ENCODE measurements at places on chromosomes 2 and 18.

- DNase-seq = no peak
These were observed 64.7 kb upstream of the SLC8A1 start for GRCh38 chr2:40516604-40517003.

DNA sequence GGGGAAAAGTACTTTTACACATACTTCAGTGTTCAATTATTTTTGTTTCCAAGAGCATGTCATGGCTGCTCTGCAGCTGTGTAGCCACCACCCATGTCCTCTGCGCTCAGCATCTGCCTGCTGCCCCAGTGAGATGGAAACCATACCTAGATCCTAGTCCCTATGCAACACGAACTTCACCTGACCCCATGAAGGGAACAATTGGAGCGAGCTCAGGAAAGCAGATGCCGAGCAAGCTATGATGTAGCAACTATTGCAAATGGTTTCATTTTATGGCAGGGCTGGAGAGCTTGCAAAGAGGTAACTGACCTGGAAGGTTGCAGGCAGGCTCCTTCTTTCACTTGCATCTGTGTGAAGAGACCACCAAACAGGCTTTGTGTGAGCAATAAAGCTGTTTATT is 1.3 kb upstream of the CCDC141 start:
- no peak for DNase-seq

DNA sequence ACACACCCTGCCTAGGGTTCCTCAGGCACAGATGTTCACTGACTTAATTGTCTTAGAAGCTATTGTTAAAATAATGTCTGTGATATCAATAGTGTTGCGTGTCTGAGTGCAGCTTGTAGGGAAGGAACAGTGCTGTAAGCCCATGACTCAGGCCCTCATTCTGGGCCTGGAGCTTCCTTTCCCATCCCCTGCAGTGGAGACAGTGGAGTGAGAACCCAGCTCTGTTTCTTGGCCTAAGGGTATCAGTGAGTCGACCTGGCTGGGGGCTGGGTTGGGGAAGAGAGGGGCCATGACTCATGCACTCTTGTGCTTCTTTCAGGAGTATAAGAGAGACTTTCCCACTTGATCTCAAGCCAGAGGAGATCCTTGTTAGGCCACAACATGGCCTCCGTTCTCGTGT is 106.8 kb downstream of the HRH4 start:
- DNase-seq = no peak

DNA sequence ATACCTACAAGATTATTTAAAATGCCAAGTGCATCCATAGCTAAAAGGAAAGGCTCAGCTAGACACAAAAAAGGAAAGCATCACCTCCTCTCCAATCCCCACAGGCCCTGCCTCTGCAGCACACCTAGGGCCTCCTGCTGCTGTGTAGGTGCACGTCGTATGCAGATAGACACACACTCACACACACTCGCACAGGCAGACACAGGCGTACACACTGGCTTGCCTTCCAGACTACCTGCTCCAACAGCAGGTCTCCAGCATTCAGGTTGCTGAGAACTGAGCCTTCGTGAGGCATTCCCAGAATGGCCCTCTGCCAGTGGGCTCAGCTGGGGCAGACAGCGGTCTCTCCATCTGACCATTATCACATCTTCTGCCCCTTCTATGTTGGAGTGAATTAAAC is 35.3 kb upstream of the FRZB start:
- DNase-seq = no peak

DNA sequence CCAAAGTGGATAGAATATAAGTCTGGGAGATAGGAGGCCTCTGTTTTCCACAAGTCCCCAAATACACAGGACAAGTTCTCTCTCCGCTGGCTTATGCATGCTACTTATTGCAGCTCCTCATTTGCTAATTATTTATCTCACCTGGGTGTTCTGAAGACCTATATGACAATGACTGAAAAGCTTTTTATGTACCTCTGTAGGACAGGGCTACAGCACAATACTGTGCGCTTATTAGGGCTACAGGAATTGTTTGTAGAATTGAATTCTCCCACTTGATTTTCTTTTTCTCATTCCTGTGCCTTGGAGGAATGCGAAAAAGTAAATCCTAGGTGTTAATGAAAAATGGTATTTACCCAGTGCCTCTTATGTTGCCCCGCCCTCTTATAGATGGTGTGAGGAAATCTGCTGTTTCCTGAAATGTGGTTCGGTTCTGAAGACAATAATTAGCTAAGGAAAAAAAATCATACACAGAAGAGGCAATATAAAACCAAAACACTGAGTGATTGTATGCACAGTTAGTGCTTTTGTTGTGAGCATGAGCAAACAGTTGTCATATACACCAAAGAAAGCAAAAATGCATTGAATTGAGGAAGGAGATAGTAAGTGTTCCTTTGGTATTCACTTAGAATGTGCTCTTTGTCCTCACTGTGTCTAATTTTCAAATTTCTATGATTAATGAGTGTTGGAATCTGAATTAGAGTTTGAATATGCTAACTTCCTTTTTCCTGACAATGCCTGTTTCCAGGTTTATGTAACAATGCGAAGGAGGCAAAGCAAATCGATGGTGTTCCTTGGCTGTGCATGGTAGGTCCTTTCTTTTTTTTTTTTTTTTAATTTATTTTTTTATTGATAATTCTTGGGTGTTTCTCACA is 78.7 kb upstream of the PNPT1 start:
- no peak for DNase-seq

GRCh38 chr18:45962461-45962860 is 4.7 kb downstream of the EPG5 start:
- DNase-seq = no peak

DNA sequence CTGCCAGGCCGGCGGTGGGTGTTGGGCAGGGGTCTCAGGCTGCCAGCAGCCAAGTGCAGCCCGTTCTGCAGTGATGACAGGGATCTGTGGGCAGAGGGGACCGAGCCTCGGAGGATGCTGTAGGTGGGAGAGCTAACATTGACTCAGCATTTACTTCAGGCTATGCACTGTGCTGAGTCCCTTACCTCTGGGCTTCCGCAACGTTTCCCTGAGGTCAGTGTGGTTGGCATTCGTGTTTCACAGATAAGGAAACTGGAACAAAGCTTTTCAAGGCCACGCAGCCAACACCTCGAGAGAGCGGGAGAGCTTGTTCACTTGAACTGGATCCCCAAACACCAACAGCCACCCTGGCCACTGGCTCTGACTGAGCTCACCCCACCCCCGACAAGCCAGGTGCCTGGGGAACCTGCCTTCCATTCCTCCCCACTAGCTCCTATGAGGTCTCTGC is 839 bp upstream of the GPR148 start:
- no peak for DNase-seq

- no peak for DNase-seq
These were observed 39.3 kb upstream of the PARD3B start for GRCh38 chr2:204505946-204506345.

GRCh38 chr2:26396734-26397298 is 4.9 kb upstream of the DRC1 start:
- no peak for DNase-seq

- DNase-seq = no peak
These were observed 53.5 kb downstream of the RASGRP3 start for GRCh38 chr2:33529771-33530481.

DNA sequence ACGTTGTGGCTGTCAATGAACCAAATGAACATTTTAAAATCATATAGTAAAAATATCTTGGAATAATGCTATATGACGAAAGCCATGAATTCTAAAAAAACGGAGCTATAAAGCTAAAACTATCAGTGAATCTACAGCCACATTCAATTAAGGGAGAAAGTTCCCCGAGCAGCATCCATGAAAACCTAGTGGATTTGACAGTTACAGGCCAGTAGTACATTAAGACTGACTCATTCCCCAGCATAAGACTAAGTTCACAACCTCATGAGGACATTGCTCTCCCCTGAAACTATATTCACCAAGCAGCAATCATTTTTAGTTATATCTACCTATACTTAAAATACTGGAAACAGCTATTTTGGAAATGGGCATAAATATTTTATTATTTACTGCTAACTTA is 36.6 kb downstream of the KIDINS220 start:
- no peak for DNase-seq

DNA sequence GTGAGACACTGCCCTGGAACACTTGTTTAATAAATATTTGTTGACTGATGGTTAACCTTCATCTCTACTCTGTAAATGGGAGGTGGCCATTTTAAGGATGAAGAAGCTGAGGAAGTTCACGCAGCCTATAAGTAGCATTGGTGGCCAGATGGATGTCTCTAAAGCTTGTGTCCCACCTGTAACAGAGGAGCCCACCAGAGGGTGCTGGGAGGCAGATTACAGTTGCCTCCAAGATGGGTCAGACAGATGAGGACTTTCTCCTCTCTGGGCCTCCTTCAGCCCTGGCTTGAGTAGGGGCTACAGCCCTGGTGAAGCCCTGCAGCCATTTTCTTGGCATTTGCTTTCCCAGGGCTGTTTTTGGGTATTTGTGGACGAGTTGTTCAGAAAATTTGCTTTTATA is 45.0 kb upstream of the MCFD2 start:
- DNase-seq = no peak

DNA sequence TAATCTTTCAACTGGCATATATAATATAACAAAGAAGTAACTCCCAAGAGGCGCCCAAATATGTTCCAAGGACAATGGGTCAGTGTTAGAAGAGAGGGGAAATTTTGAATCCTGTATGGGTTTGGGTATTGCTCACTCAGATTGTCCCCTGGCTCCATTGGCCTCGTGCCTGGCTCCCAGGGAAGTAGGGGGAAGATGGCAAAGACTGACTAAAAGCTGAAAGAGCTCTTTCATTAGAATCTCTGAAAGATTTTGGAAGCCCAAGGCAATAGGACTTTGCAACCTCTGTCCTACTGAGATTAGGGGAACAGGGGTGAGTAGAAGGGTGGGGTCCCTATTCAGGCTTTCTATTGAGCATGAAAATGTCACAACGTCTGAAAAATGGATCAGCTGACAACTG is 1272.8 kb upstream of the ZEB2 start:
- no peak for DNase-seq

DNA sequence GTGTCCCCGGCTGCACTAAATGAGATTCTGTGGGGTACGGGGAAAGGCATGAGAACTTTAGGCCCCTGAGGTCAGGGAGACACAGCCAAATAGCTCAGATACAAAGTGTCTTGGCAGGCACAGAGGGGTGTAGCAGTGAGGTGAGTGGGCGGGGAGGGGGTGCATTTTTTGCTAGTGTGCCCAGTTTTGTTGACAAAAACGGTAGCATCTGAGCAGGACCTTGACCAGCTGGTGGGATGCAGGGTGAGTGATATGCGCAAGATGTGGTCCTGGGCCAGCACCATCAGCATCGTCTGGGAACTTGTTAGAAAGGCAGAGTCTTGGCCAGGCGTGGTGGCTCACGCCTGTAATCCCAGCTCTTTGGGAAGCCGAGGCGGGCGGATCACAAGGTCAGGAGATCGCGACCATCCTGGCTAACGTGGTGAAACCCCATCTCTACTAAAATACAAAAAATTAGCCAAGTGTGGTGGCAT is 127.3 kb upstream of the LGALSL start:
- DNase-seq = no peak

DNA sequence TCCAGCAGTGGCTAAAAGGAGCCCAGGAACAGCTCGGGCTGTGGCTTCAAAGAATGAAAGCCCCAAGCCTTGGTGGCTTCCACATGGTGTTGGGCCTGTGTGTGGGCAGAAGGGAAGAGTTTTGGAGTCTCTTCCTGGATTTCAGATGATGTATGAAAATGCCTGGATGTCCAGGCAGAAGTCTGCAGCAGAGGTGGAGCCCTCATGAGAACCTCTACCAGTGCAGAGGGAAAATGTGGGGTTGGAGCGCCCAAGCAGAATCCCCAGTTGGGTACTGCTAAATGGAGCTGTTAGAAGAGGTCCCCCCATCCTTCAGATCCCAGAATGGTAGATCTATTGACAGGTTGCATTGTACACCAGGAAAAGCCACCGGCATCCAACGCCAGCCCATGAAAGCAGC is 412.1 kb downstream of the TDRD15 start:
- DNase-seq = no peak

GRCh38 chr2:41068740-41069139 is 616.9 kb upstream of the SLC8A1 start:
- DNase-seq = no peak

GRCh38 chr18:76246590-76246989 is 248.5 kb downstream of the ZNF516 start:
- no peak for DNase-seq

DNA sequence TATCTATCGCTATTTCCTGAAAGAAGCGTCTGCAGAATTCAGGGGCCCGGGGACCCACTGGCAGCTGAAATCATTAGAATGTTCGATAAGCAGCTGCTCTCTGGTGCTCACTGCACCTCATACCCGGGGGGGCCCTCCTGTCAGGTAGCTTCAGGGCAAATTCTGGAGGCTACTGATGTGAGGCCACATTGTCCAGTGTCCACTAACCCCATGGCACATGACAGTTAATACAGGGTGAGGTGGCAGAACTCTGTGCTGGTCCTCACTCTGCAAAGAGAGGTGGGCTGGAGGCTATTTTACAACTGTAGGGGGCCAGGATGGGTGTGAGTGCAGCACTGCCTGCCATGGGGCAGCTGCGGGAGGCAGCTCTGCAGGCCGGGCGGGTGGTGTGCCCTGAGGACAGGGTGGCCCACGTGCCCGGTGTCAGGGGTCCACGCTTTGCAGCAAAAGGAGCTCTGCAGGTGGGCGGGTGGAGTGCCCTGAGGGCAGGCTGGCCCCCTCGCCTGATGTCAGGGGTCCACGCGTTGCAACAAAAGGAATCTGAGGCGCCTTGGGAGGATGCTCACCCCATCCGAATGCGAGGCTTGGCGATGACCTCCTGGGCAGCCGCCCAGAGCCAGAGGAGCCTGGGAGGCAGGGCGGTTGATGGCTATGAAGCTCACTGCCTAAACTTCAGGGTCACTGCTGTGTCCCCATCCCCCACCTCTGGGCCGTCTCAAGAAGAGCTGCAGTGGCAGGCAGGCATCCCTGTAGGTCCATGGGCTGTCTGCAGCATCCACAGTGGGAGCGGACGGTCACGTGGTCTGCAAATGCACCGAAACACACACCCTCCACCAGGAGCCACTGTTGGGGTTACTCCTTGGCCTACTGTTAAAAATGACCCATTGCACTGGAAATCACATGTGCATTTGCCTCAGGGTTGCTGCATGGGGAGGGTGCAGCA is 207.0 kb upstream of the SALL3 start:
- DNase-seq = no peak

GRCh38 chr2:207141386-207141785 is 24.4 kb downstream of the KLF7 start:
- DNase-seq = no peak

DNA sequence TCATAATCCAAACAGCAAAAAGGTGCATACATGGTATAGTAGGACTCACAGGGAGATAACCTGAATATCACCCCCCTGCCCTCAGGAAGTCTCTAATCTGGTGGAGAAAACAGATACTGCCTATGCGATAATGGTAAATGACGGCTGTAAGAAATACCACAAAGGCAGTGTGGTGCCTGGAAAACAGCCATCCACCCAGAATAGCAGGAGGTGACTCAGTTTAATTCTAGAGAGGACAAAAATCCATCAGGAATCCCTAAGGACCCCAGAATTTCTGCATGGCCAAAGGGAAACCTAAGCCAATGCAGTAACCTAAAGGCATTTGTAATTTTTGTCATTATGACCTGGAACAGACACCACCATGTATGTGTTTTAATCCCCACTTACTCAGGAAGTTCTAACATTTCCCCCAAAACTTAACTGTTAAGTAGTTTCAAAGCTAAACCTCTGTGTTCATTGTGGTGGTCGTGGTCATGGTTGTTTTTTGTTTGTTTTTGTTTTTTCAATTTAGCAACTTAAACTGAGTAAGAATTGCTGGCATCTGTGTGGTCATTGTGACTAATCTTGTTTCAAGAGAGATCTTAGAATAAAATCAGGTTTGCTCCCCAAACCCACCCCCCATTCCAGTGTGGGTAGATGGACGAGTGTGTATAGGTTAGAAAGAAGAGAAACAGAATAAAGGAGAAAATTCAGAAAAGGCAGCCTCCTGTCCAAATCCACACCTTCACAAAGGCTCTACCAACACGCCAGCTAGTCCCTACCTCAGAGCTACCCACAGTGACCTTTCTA is 121.5 kb upstream of the CDCA7 start:
- DNase-seq = no peak
